ENCODE measurements at places on chromosomes 16 and 17. TPM values are rescaled to one million over a fixed set of nuclear protein-coding genes. Genes with fewer than 3 reads are reported as not detected.

Gene CEP112
- 1.8 TPM for total RNA-seq

Gene KRTAP1-3
- total RNA-seq: not detected

Gene ARL5C
- not detected for total RNA-seq

Gene GAS2L2
- total RNA-seq: 0.15 TPM

Gene PERCC1
- total RNA-seq: 0.70 TPM

Gene SOX15
- 0.25 TPM for total RNA-seq

Gene HOXB7
- total RNA-seq: 0.59 TPM

Gene SPEM2
- total RNA-seq: not detected

Gene INCA1
- 0.30 TPM for total RNA-seq

Gene GCGR
- not detected for total RNA-seq

Gene GNGT2
- 25.7 TPM for total RNA-seq

Gene TSPOAP1
- 7.2 TPM for total RNA-seq

Measured in activated CD8-positive, alpha-beta memory T cell treated with anti-CD3 and anti-CD28 coated beads for 36 hours (primary cell).